ENCODE measurements at places on chromosomes 7 and 10.

DNA sequence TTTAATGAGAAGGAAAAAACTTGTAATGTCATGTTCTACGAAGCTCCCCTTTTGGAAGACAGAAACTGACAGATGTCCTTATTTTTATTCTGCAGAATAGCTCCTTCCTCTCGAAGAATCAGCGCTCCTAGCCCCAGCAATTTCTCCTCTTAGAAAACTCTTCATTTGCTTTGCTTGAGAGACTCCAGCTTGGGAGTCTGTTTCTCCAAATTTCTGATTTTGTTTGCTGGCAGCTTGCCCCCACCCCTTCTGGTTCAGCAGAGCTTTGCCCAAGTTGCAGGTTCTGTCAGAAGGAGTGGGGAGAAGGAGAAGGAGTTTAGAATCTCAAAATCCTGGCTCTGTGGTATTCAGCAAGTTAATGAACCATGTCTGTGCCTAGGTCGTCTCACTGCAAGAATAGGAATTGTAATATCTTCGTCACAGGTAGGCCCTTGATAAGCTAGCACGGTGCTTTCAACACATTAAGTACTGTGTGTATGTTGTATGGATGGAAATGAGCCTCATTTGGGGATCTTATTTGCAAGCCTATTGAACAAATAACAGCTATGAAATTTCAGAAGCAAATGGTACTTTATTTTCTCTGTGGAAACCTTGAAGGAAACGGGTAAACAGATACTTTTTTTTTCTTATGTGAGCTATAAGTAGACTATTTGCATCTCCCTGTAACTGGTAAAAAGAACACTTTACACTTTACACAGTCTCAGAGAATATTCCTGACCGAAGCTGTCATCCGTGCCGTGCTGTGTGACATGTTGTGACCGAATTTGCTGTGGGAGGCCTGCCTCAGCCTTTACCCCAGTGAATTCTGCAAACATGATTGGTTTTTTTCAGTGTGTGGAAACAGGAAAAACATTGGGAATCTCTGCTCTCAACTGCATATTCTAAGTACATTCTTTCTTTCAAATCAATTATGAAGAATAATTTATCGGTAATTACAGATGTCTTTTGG, 290.9 kb downstream of the CAMK1D start:
- no peak for DNase-seq

- no peak for DNase-seq
Measured at GRCh38 chr10:42836771-42837468, 54.3 kb downstream of the BMS1 start.

DNA sequence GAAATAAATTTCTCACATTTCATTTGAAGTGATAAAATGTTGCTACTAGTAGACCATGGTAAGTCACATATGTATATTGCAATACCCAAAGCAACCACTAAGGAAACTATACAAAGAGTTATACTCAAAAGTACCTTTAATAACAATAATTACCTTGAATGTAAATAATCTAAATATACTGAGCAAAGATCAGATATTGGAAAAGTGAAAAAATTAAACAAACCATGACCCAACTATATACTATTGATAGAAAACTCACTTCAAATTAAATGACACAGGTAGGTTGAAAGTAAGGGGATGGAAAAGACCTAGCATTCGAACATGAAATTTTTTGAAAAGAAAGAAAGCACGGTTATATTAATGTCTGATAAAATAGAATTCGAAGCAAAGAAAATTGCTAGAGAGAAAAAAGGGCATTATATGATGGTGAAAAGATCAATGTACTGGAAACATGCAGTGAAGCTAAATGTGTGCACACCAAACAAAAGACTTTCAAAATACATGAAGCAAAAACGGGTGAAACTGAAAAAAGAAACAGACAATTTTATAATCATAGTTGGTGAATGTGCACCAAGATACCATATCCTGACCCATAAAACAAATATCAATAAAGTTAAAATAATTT, 29.1 kb downstream of the TFPI2 start:
- no peak for DNase-seq

DNA sequence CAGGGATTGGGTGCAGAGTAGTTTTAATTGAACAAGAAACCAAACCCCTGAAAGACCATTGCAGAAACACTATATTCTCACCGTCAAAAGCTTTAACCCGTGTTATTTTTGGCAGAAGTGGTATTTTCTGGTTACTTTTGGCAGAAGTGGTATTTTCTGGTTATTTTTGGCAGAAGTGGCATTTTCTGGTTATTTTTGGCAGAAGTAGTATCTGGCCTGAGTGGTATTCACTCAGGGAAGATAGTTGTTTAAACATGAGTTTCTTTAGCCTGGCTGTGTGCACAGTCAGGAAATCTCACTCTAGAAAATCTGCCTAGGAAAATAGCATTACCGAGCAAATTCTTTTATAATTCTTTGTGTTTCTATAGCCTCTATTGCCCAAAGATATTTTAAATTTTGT, 322.7 kb downstream of the GFRA1 start:
- no peak for DNase-seq

DNA sequence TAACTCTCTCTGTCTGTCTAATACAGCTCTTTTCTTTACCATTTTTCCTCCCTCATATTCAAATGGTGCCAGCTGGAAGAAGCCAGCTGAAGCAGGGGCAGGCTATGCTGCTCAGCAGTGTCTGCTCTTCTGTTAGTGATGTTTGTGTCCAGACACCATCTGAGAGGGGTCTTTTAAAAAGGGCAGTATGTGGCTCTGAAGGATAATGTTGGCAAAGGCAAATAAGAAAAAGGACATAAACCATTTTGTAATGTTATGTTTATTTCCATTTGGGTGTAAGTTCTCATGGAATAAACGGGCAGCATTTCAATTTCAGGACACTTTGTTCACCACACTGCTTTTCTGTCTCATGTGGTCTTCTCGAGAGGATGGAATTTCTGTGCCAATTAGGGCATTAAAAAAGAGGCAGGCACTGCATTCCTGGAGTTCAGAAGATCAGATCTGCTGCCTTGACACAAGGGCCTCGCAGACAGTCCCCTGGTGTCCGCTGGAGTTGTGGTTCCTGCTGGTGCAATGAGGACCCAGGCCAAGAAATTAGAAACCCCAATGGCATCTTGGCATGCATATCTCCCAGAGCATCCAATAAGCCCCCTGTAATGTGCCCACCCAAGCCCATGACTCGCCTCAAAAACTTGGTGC, 109.0 kb upstream of the ELMO1 start:
- no peak for DNase-seq

DNA sequence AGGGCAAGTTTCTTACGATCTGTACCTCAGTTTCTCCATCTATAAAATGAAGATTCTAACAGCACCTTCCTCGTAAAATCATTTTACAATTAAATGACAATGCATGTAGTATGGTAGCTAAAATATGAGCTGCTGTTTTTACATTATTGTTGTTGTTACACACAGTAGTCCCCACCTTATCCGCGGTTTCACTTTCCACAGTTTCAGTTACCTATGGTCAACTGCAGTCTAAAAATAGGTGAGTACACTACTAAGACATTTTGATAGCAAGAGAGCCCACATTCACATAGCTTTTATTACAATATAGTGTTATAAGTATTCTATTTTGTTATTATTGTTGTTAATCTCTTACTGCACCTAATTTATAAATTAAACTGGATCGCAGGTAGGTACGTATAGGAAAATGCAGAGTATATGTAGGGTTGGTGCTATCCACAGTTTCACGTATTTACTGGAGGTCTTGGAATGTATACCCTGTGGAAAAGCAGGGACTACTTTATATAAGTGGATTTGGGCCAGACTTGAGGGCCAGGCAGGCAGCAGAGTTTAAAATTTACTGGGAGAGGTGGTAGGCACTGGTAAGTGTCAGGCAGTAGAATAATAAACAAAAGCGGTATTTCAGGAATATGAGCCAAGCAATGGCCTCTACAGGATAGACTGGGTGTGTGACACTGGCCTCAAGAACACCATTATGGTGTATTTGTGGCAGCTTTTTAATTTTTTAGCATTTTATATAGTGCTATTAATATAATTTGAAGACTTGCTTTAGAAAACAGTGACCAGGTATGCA, 10.2 kb downstream of the DNMBP start:
- no peak for DNase-seq

- DNase-seq, result no peak
Measured at GRCh38 chr7:134505856-134506255, 21.5 kb upstream of the AKR1B10 start.

GRCh38 chr10:99389729-99390480, 40.5 kb downstream of the GOT1 start:
- DNase-seq, result no peak

DNA sequence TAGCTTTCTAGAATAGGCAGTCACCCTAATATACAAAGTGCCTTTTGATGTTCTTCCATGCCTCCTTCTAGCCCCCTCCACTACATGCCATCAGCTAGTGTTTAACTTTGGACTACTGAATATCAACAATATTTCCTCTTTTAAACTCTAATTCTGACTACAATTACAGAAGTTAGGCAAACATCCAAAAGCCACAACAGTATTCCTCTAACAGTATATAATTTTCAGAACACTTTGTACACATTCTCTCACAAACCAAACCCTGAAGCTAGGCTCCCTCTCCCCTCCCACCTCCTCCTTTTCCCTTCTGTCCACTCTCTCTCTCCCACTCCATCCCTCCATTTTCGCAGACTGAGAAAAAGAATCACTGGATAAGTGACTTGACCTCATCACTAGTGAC, 59.7 kb downstream of the CPEB3 start:
- DNase-seq, result no peak

- no peak for DNase-seq
Measured at GRCh38 chr7:56077681-56078080, 13.6 kb downstream of the SUMF2 start.

DNA sequence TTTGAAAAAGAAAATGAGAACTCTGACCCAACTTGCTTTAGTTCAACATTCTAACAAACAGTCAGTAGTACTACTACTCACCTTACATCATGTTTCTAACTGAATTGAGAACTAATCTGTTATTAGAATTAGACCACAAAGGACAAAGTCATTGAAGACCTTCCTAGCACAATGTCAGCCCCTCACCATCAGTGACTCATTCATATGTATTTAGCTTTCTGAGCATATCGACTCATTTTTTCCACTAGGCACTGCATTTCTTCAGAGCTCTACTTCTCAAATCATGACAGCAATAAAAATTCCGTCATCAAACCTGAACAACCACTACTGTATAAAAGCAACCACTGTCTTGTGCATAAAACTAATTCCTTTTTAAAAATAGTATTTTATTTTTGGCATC, 4.4 kb upstream of the LRRN3 start:
- peak; percentile 76 for DNase-seq

DNA sequence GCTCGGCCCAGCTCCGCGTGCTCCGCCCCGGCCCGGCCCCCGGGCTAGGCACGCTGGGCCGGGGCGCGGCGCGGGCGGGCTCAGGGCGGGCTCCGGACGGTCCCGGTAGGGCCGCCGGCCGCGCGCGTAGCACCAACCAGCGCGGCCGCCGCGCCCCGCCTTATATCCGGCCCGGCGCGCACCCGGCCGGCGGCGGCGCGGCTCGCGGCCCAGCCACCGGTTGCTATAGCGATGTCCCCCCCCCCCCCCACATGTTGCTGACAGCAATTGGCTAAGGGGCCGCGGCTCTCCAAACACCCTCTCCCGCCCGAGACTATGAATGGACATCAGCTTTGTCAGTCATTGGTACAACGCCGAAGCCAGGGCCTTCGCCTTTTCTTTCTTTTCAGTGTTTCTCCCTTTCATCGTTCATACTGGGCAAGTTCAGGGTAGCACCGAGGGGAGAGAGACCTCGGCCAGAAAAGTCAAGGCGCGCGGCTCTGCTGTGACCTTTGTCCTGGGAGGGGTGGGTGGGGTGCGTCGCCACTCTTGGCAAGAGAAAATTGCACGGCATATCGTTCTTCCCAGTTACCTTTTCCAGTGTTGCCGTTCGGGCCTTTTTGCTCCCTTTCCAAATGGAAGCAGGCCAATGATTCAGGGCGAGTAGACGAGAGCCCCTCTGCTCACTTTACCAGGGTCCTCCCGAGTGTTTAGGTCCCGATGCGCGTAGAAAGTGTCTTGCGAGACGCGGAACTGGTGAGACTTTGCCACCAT, 354.2 kb downstream of the DNAJB6 start:
- DNase-seq, result peak; percentile 7

DNA sequence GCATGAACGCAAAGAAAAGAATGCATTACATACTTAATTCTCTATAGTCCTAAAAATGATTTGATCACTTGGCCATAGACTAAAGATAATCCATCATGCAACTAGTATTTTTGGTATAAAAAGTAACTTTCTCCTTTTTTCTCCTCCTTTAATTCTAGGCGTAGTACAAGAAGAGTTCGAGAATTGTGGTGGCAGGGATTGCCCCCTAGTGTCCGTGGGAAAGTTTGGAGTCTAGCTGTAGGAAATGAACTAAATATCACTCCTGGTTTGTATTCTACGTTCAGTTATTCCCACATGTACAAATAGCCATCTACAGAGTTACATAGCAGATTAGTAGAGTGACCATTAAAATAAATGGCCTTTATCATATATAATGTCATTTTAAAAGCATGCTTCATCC, 45.5 kb upstream of the HELLS start:
- DNase-seq, result no peak

GRCh38 chr10:110074758-110075671, 67.2 kb downstream of the ADD3 start:
- DNase-seq, result no peak

DNA sequence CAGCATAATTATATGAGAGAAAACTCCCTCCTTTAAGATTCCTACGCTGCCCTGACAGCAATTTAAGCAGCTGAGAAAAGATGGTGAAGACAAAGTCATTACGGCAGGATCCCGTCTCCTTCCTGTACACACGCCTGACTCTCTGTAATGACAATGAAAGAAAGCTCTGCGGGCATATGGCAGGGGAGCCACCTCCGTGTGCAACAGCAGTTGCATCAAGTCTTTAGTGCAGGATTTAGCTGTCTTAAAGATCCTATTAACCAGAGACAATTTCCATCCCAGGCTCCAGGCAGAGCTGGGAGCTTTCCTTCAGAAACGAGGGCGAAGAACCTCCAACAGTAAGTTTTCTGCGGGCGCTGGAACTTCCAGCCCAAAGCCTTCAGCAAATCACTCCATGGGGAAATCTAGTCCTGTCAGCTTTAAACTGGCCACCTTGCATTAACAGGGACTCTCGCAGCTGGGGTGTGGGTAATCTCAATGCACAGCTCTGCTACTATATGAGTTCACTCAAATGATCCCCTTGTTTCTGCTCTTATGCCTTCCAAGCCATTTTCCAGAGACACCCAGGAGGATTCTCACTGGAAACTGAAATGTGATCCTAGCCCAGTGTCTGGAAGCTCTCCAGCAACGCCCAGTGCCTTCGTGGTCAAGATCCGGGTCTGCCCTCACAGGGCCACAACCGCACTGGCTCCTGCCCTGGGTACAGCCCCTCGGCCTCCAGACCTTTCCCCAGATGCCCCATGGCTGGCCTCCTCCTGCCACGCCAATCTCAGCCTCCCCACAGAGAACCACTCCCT, 74.9 kb downstream of the CTBP2 start:
- DNase-seq, result no peak

GRCh38 chr7:7761974-7762779, 43.8 kb upstream of the RPA3 start:
- DNase-seq, result peak; percentile 30

DNA sequence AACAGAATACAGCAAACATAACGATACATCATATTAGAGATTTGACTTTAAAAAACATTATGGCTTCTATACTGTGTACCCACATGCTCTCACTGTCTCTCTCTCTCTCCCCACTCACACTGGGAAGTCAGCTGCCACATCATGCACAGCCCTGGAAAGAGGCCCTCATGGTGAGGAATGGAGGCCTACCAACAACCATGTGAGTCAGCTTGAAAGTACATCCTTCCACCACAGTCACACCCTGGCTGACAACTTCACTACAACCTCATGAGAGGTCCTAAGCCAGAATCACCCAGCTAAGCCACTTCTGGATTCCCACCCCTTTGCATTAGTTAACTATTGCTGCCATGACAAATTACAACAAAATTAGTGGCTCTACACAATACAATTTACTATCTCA, 23.3 kb upstream of the GPR22 start:
- DNase-seq, result peak; percentile 13

Measured in activated CD4-positive, alpha-beta T cell treated with anti-CD3 and anti-CD28 coated beads, Interleukin-2, Interleukin-4, amounts not matched to agents 100 ng/mL and 50 ng/mL, durations not matched to agents 16 hours and 8 hours (primary cell).